ENCODE measurements at places on chromosomes 11 and 22.

DNA sequence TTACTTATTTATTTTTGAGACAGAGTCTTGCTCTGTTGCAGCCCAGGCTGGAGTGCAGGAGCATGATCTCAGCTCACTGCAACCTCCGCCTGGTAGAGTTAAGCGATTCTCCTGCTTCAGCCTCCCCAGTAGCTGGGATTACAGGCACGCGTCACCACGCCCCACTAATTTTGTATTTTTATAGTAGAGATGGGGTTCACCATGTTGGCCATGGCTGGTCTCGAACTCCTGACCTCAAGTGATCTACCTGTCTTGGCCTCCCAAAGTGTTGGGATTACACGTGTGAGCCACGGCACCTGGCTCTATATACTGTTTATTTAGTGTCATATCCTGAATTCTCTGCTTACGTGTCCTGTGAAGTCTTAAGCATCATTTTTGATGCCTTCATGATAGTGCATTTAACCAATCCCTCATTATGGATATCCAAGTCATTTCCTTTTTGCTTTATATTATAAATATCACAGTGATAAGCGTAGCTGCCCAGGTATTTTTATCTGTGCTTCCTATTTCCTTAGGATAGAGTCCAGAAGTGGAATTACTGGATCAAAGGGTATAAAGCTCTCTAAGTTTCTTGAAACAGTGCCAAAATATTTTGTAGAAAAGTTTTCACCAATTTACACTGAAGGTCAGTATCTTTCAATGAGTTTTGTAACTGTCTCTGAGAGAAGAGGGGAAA lies 871 bp upstream of the SIDT2 start:
- DNase-seq, result no peak

- no peak for DNase-seq
These were observed 66.6 kb upstream of the OPCML start for GRCh38 chr11:133598906-133599305.

- no peak for DNase-seq
These were observed 722.6 kb upstream of the TENM4 start for GRCh38 chr11:80163441-80163840.

DNA sequence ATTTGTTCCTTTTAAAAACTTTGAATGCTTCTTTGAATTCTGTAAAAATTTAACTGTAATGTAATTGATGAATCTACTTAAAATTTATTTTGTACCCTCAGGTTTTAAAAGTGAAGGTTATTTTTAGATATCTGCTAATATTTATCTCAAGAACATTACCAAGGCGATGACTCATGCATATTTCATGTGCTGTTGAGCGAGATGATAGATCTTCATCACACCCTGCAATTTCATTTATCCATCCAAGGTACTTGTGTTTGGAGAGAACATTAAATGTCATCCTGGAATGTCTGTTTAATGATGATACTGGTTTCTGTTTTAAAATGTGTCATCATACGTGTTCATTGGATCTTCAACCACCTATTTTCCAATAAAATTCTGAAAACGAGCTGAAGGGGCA lies 6.7 kb upstream of the OOSP4A start:
- DNase-seq, result no peak

GRCh38 chr11:128190312-128190711 lies 397.0 kb downstream of the ETS1 start:
- no peak for DNase-seq

- no peak for DNase-seq
These were observed 3.4 kb downstream of the CEND1 start for GRCh38 chr11:786235-787083.

DNA sequence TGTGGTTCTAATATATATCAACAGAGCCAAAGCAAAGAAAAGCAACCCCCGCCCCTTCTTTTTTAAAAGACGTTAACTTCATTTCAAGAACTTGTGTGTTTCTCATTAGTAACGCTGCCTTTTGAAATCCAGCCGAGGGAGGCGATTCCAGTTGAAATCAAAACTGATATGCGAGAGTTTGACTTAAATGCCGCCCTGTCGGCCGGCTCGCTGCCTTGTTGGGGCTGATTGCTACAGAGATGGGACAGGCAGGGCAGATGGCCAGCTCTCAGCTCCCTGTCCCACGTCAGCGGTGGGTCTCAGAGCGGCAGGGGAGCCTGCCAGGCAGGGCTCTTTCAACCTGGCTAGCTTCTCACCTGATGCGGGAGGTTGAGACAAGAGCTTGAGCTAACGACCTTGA lies 51.9 kb upstream of the ALX4 start:
- DNase-seq, result no peak

- no peak for DNase-seq
These were observed 741 bp upstream of the NAV2 start for GRCh38 chr11:19711911-19712280.

- no peak for DNase-seq
These were observed 13.3 kb downstream of the PARVA start for GRCh38 chr11:12390687-12391110.

DNA sequence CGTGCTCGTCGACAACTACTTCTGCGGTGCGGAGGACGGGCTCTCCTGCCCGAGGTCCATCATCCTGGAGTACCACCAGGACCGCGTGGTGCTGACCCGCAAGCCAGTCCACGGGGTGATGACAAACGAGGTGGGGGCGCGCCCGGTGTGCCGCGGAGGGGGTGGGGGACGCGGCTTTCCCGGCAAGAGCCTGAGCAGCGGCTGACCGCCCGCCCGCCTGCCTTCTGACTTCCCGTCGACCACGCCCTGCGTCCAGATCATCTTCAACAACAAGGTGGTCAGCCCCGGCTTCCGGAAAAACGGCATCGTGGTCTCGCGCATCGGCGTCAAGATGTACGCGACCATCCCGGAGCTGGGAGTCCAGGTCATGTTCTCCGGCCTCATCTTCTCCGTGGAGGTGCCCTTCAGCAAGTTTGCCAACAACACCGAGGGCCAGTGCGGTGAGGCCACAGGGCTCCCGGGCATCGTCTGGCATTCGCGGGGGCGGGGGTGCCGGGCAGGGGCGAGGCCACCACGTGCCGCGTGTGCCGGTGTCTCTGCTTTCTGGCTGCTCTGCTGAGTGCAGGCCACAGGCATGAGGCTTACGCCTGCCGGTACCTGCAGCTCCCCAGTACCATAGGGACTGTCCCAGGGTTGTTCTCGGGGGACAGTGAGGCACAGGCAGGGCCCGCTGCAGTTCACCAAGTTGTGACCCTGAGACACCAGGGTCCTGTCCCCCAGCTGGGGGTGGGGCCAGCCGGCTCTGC lies 28.5 kb upstream of the MUC5B start:
- no peak for DNase-seq

- no peak for DNase-seq
These were observed 7.3 kb upstream of the BRSK2 start for GRCh38 chr11:1382429-1382828.

- peak; percentile 35 for DNase-seq
These were observed at the start of gene PANX1 for GRCh38 chr11:94128746-94129511. TSS of gene PANX1 (plus strand) at chr11:94128841. CDS start at chr11:94129313, 472 bp downstream.

DNA sequence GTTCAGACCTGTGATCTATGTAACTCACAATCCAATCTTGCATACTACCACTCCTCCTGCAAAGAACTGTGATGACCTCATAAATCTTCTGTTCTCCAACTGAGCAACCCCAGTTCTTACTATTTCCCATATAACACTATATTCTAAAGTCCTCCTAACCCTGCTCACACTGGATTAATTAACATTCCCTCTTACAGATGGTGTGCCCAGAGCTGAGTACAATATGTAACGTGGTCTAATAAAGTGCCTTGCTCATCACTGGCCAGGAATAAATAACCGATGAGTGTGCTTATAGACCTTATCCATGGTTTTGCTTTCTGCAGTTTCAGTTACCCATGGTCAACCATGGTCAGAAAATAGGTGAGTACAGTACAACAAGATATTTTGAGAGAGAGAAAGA lies 28.6 kb downstream of the PRCP start:
- DNase-seq, result peak; percentile 38

DNA sequence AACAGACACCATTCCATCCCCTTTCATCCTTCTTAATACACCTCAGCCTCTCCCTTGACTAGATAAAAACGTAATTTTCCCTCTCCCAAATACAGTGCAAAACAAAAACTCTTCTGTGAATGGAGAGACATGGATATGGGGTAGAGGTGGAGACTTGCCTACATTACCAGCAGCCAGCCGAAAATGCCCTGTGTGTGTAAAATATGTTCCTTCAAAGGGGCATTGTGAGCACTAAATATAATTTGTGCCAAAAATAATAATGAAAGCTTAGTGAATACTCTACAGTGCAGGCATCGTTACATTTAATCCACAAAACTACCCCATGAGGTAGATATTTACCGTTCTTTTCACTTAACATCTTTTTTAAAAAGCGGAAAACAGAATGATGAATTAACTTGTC lies 1.0 kb upstream of the TRIM44 start:
- DNase-seq, result no peak

DNA sequence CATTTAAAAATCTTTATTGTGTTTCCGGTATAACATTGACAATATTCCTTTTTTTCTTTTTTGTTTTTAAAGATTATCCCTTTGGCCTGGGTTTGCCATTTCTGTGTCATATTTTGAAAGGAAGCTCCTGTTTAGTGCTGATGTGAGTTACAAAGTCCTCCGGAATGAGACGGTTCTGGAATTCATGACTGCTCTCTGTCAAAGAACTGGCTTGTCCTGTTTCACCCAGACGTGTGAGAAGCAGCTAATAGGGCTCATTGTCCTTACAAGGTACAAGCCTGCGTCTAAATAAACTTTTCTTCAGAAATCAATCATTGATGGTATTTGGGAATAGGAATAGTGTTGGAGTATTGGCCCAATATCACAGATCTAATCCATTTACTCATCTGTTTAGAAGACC lies 19.8 kb downstream of the PIWIL4 start:
- DNase-seq, result no peak

- no peak for DNase-seq
These were observed 573.6 kb downstream of the INSC start for GRCh38 chr11:15688351-15688792.

Data from HFF-Myc (cell line).